ENCODE measurements at places on chromosomes 5 and 9. TPM values are rescaled to one million over a fixed set of nuclear protein-coding genes. Genes with fewer than 3 reads are reported as not detected.

The CNTFR gene
- not detected for total RNA-seq

The F2RL1 gene
- 91.6 TPM for total RNA-seq

The GFI1B gene
- total RNA-seq: not detected

The BTNL9 gene
- total RNA-seq: 0.22 TPM

Data from epithelial cell of proximal tubule (primary cell).